ENCODE measurements at places on chromosomes 6 and 20. TPM values are rescaled to one million over a fixed set of nuclear protein-coding genes. Genes with fewer than 3 reads are reported as not detected.

REM1 gene
- total RNA-seq: not detected

- DNase-seq: no peak
Measured at GRCh38 chr6:166379103-166379586, 3.6 kb downstream of the MPC1 start.

DNA sequence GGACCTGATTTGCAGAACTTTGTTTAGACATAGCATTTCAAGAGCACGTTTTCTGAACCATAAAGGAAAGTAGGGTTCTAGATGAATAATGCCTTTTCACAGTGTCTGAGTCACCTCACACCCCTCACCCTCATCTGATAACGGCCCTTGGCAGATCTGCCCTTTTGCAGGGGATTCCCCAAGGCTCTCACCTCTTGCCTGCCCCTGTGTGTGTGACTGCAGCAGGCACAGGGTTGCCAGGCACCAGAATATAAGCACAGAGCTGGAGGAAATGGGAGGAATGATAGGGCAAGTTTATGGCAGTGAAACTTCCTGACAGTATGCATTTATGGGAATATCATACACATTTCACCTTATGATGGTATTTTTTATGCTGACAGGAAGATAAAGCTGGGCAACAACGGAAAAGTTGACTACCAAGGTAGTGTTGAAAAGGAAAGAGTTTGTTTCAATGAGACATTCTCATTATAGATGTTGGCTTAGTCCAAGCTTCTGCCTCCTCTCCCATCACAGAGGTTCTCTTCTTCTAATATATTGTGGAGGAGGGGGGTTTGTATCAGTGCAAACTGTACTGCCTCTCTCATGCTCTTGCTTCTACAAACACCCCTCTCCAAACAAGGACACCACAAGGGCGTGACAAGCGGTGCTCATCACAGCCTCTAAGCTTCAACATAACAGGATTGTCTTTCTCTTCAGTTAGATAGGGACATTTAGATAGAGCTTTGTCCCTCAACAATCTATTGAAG, 101.5 kb upstream of the BACH2 start:
- peak; percentile 91 for DNase-seq

GRCh38 chr6:135298455-135298854, 117.3 kb downstream of the MYB start:
- no peak for DNase-seq

DNA sequence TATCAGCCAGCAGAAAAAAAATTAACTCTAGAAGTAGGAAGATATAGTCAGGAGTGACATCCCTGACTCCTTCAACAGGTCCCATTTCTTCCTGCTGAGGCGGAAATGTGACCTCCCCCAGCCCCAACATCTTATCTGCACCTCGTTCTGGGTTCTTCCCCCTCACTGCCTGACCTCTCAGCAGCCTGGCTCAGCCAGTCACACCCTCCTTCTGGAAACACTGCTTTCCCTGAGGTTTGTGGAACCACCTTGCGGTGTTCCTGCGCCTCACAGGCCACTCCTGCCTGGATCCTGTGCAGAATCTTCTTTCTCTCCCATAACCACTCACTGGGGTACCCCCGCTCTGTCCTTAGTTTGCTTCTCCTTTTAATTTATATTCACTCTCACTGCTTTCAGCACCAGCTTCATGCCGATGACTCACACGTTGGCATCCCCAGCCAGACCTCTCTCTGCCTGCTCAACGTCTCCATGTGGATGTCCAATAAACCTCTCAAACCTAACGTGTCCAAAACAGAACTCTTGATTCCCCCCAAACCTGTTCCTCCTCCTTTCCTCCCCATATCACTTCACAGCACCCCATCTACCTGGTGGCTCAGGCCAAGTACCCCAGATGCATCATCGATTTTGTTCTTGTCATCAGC, 222.8 kb upstream of the PLN start:
- no peak for DNase-seq

DNA sequence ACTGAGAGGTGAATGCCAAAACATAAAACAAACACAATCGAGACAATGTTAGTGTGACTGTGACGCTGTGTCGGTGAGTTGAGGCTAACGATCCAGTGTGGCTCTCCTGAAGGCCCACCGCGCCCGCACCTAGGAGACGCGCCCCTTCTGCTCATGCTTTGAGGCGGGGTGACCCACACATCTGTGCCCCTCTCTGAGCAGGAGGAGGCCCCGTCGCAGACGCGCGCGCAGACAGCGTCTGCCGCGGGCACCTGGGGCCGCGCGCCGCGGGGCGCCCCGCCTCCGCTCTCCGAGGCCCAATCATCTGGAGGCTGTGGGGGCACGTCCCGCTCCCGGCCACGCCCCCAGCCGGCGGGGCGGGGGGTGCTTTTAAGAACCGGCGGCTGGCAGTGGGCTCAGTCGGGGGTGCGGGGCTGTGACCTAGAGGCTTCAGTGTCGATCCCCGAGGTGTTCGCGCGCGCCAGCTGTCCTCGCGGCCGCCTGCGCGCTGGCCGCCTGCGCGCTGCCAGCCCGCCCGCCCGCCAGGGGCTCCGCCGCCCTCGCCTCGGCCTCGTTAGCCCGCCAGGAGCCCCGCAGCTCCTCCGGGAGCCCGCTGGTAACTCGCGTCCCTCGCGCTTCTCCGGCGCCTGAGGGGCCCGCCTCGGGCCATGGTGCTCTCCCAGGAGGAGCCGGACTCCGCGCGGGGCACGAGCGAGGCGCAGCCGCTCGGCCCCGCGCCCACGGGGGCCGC, at the start of gene SLC16A10:
Gene SLC16A10 (plus strand): TSS at position 398 of the 730 bp plus-strand sequence. CDS start 250 bp downstream, at position 648.
- peak; percentile 69 for DNase-seq

DNA sequence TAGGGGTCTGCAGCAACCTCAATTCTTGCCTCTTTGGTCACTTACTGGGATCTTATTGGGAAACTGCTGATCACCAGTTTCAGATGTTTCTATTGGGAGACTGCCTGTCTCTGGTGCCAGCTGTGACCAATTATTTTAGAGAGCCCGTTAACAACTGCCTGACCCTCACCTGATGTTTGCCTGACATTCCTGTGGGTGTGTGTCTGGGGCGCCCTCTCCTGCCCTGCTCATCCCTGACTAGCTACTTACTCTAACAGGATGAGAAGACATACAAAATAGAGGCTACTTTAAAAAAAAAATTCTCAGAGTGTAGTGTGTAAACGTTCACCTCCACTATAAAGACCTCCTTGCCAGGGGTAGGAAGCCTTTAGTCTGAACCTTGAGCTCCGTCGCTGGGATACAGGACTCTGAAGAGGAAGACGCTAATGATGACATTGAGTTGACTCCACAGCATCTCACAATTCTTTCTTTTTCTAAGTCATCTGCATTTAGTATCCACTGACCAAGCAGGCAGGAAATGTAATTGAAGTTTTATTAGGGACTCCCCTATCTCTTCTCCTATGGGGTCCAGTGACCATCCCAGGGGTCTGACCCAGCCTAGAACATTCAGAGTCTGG, 54.6 kb upstream of the DDR1 start:
- no peak for DNase-seq

- DNase-seq: no peak
Measured at GRCh38 chr20:61219021-61219431, 33.0 kb upstream of the CDH4 start.

Measured in natural killer cell treated with Interleukin-12 subunit alpha and Interleukin-12 subunit beta and Interleukin-15 and Interleukin-18, amount 100 ng/mL, for 72 hours (primary cell).